ENCODE measurements at places on chromosomes 11 and 22.

- no peak for DNase-seq
Observed at GRCh38 chr11:20360650-20361049, 2.9 kb upstream of the HTATIP2 start.

DNA sequence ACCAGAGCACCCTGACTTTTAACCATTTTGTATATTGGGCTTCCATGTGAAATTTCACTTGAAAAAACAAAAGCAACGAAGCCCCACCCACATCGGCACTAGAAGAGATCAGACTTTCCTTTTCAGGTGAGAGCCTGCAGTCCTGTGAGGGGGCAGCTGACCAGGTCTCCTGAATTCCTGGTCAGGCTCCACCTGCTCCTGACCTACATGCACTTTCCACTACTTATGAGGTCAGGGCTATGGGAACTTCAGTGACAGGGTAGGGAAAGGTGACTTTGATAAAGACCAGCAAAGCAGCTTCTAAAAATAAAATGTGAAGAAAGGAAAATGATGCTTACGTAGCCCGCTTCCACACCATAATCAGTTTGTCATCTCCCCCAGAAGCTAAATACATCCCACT is 24.7 kb downstream of the HIRA start:
- DNase-seq, result no peak

GRCh38 chr11:69393178-69393832 is 88.2 kb upstream of the LINC01488 start:
- DNase-seq, result peak; percentile 46

GRCh38 chr11:11533751-11534150 is 88.1 kb downstream of the GALNT18 start:
- DNase-seq, result no peak

GRCh38 chr11:124667601-124668000 is 5.9 kb downstream of the SIAE start:
- no peak for DNase-seq

DNA sequence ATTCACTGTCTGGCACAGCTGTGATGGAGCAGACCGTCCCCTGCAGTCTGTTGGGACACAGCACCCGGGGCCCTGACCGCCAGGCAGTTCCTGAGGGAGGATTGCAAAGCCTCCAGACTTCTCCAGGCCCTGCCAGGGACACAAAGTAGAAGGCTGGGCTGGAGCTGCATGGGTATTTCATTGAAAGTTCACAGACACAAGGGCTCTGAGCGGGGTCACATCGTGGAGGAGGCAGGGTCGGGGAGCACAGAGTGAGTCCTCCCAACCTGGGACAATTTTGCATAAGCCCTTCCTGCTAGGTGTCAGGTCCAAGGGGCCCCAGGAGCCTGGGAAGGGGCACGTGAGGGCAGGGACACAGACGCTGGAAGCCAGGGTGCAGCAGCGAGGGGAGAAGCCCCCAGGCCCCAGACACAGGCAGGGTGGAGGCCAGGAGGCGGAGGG is 15.7 kb downstream of the IFITM10 start:
- DNase-seq, result no peak

DNA sequence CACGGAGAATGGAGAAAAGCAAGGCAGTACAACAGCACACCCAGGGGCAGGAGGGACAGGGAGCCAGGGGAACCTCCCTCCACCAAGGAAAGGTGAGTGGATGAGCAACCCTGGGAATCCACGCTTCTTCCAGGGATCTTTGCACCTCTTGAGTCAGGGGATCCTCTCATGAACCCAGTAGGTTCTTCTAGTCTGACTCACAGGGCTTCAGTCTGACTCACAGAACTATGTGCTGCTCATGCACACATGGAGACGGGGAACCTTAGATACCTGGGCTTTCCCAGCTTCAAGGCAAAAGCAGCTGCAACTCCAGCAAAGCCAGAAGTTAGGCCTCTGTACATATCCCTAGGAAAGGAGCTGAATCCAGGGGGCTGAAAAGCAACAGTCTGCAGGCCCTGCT is 1021.4 kb upstream of the TENM4 start:
- DNase-seq, result no peak

DNA sequence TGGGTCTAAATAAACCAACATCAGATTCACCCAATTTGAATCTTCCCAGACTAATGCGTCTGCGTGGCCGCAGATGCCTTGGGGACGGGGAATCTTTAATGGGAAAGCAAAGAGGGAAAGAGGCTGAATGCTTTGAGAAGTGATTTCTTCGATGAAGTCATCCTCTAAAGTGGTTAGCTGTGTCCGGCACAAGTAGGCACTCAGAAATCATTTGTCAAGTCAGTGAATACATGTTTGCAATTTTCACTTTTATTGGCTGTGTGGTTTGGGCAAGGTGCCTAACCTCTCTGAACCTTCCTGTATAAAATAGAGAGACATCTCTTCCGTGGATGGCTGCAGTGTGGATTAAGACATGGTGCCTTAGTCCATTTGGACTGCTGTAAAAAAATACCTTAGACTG is 19.7 kb upstream of the IFT27 start:
- no peak for DNase-seq

- no peak for DNase-seq
Observed at GRCh38 chr11:129945373-129945772, 50.0 kb upstream of the NFRKB start.
